ENCODE measurements at places on chromosomes 5 and 9.
A peak's percentile ranks its signal among the peaks of the same experiment; 100 is the strongest.

DNA sequence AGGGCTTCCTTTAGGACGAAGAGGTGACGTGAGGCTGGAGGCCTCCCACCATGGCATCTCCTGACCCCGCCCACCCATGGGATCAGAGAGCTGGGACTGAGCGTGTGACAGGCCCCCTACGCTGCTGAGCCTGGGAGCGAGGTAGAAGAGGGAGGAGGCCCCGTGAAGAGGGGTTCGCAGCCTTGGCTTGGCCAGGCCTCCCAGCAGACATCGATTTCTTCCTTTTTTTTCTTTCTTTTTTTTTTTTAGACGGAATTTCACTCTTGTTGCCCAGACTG, 39.5 kb downstream of the PTGES start:
- no peak for DNase-seq

GRCh38 chr5:402615-403359, 40.2 kb upstream of the EXOC3 start:
- peak; percentile 91 for DNase-seq

DNA sequence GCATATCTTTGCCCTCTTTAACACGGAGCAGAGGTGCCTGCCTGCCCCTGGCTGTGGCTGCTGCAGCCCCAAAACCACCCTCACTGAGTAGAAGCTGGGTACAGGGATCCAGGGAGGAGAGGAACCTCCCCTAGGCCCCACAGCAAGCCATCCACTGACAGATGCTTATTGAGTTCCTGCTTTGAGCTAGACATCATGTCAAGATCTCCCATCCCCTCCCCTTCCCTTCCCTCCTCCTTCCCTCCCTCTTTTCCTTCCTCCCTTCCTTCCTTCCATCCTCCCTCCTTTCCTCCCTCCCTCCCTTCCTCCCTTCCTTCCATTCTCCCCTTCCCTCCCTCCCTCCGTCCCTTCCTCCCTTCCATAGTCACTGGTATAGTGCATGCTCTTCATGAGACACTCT, 29.3 kb downstream of the GOLGA2 start:
- no peak for DNase-seq

DNA sequence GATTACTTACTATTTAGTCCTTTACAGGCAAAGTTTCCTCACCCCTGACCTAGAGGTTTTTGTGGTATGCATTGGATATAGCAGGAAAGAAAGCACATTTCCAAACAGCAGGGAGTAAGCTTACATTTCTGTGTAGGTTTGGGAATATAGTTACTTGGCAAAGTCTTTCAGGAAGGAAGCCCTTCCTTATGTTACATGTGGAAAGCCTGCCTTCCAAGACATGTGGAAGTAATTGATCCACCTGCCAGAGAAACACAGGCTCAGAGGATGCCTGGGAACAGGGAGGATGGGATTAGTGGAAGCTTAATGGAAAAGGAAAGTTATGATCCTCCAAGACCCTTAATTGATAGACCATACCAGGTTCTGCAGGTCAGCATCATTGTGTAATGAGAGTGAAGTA, 87.3 kb upstream of the PPP1R2B start:
- no peak for DNase-seq

DNA sequence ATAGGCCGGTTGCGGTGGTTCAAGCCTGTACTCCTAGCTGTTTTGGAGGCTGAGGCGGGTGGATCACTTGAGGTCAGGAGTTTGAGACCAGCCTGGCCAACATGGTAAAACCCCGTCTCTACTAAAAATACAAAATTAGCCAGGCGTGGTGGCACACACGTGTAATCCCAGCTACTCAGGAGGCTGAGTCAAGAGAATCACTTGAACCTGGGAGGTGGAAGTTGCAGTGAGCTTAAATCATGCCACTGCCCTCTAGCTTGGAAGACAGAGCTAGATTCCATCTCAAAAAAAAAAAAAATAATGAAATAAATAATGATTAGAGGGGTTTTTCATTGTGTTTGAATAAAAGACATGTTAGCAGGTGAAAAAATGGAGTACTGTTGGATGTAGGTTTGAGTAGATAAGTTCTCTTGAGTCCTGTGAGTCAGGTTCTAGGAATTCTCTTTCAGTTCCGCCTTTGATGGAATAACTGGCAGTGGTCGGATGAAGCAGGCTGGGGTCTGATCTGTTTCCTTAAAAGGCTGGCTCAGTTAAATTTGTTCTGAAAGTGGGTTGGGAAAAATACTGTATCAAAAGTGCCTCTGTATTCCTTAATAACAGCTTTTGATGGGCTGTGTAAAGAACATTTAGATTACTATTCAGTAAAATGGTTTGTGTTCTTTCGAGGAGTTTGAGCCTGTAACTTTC, 73.2 kb downstream of the AOPEP start:
- no peak for DNase-seq

- no peak for DNase-seq
These were observed 1509.7 kb upstream of the WWC1 start for GRCh38 chr5:166781737-166782136.

DNA sequence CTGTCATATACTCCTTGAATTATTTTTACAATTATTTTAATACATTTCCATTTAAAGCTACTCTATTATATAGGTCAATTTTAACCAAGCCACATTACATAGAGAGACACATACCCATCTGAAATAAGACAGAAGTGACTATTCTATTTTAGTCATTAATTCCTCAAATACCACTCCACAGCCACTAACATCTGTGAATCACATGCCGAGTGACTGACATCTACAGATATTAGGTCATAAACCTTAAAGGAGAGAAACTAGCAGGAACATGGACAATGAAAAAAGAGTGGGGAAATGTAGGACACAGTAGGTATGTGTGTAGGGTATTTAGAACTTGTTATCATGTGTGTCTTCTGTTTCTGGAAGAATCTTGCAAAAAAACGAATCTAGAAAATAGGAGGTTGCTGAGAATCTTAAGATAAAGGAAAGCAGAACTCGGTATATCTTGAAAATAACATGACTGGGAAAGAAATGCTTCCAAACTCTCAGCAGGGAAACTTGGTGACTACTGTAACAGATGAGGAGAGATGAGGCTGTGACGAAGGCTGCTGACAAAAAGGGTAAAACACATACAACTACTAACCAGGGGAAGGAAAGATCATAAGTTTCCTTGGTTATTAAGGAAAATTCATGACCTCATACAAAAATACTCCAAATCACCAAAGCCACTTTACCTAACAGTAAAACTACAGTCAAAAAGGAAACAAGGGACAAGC, 84.6 kb downstream of the PLPP1 start:
- DNase-seq: no peak

DNA sequence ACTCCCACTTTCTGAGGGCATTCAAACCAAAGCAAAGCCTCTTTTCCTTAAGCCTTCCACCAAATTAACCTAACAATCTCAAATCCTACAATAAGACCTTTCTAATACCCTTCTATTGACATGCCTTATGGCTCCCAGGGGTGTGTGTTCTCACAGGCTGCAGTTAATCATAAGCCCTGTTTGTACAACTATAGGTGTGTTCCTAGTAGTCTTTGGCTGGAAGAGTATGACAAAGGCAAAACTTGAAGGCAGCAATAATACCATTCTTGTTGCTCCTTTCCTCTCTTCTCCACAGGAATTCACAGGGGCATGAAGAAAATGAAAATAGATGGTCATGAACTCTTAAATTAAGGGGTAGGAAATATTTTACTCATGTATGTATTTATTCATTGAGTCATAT, 10.9 kb upstream of the FBXO38 start:
- no peak for DNase-seq

GRCh38 chr9:2120926-2121689, 106.0 kb downstream of the SMARCA2 start:
- DNase-seq: no peak

GRCh38 chr9:81529556-81530193, 159.7 kb downstream of the TLE1 start:
- DNase-seq: no peak

GRCh38 chr5:95871146-95871806, 48.8 kb upstream of the GLRX start:
- no peak for DNase-seq

DNA sequence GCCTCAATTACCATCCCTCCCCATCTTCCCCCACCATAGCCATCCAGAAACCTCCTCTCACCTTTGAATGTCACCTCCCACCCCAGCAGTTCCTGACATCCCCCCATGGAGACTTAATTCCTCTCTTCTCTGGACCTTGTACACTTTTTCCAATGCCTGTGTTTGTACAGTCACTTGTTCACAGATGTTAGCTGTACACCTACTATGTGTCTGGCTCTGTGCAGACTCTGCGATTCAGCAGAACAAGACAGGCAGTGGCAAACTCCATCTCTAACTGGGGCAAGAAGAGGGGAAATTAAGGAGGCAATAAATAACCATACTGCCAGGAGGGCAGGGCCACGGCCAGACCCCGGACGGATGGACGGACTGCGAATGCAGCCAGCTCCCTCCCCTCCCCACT, 29.8 kb upstream of the CRB2 start:
- DNase-seq: no peak

GRCh38 chr9:134735441-134736175, 94.0 kb downstream of the COL5A1 start:
- DNase-seq: no peak

GRCh38 chr5:106854105-106854687, 816.5 kb downstream of the EFNA5 start:
- DNase-seq: no peak

GRCh38 chr9:122377241-122378164, 6.7 kb downstream of the PTGS1 start:
- no peak for DNase-seq

GRCh38 chr9:125683486-125683885, 23.5 kb downstream of the MAPKAP1 start:
- DNase-seq: no peak

DNA sequence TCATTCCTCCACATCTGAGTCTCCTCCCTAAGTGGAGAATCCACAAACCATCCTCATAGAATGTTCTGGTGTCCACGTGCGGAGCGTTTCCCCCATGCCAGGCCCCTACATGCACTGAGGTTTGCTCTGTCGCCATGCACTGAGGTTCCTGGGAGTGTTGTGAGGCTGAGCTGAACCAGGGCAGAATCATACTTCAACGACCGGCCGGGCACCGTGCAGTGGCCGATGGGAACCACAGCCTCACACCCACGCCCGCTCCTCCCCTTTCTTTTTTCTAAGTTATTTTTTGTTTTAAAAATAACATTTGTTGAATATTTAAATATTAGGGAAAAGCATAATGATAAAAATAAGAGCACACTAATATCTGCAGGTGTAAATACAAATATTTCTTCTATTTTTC, 260.4 kb upstream of the IRX4 start:
- DNase-seq: no peak

- no peak for DNase-seq
These were observed 443.8 kb downstream of the ZSWIM6 start for GRCh38 chr5:61775901-61776300.

- DNase-seq: no peak
These were observed 252.3 kb downstream of the DNAH5 start for GRCh38 chr5:13692172-13692571.
